Natural killer cell treated with Interleukin-12 subunit alpha and Interleukin-12 subunit beta and Interleukin-15 and Interleukin-18, amount 100 ng/mL, for 72 hours (primary cell): ENCODE measurements at places on chromosomes 3 and 15. TPM values are rescaled to one million over a fixed set of nuclear protein-coding genes. Genes with fewer than 3 reads are reported as not detected.
A peak's percentile ranks its signal among the peaks of the same experiment; 100 is the strongest.

- no peaks in the 10 kb centered on the region for H3K27me3 ChIP-seq
- no peak overlapping the region for H3K27ac ChIP-seq
- H3K4me1 ChIP-seq, result no peaks in the 10 kb centered on the region
- H3K4me3 ChIP-seq, result no peak overlapping the region
- H3K36me3 ChIP-seq, result peaks cover 6% of the 10 kb centered on the region
These were observed 307.5 kb downstream of the PYDC2 start for GRCh38 chr3:191768421-191768820.

DNA sequence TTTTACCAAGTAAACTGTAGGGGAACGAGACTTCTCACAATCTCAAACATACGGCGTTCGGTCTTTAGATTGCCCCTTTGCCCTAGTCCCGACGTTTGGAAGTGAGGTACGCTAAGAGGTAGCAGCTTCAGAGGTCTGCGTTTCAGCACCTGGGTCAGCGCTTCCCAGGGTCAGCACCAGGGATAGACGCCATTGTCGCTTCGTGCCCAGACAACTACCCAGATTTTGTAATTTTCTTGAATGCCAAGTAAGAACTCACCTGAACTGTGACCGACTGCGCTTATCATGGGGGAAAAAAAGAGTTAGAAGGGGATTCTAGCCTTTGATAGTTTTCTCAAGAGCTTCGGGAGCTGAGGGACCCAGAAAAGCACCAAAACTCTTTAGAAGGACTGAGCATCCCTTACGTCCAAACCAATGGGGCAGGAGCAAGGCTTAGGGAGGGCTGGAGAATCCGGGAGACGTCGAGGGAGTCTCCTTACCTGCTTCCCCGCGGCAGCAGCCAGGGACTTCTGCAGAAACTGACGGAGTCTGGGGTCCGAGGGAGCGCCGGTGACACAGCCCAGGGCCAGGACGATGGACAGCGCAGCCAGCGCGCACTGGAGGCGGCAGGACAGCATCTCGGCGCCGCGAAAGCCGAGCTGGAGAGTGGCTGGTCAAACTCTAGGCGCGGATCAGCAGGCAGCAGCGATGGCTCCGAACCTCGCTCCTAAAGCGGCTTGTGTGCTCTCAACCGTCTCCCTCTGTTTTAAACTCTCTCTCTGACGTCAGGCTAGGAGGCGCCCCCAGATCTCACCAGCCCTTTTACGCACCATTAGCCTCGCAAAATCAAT is at the start of gene SST:
Gene SST, minus strand, starts transcription at position 720 of the 830 bp plus-strand sequence. Its CDS starts 103 bp downstream, at position 617.
- DNase-seq, result no peak
- H3K4me3 ChIP-seq, result no peak within 1 kb of the TSS
- no peak within 1 kb of the TSS for H3K27ac ChIP-seq
- H3K36me3 ChIP-seq, result no peaks in the 10 kb centered on the region

- no peaks in the 10 kb centered on the region for H3K27me3 ChIP-seq
- peaks cover 10% of the 10 kb centered on the region for H3K36me3 ChIP-seq
- H3K27ac ChIP-seq, result peak overlapping the region; percentile 64
- no peak for DNase-seq
These were observed 18.3 kb upstream of the IL20RB start for GRCh38 chr3:136939489-136939888.

GRCh38 chr3:46471371-46471914 is 6.7 kb upstream of the LTF start:
- peaks cover 17% of the 10 kb centered on the region for H3K36me3 ChIP-seq
- no peak overlapping the region for H3K4me3 ChIP-seq
- no peak for DNase-seq
- no peak overlapping the region for H3K27ac ChIP-seq
- peaks cover 32% of the 10 kb centered on the region for H3K27me3 ChIP-seq

DNA sequence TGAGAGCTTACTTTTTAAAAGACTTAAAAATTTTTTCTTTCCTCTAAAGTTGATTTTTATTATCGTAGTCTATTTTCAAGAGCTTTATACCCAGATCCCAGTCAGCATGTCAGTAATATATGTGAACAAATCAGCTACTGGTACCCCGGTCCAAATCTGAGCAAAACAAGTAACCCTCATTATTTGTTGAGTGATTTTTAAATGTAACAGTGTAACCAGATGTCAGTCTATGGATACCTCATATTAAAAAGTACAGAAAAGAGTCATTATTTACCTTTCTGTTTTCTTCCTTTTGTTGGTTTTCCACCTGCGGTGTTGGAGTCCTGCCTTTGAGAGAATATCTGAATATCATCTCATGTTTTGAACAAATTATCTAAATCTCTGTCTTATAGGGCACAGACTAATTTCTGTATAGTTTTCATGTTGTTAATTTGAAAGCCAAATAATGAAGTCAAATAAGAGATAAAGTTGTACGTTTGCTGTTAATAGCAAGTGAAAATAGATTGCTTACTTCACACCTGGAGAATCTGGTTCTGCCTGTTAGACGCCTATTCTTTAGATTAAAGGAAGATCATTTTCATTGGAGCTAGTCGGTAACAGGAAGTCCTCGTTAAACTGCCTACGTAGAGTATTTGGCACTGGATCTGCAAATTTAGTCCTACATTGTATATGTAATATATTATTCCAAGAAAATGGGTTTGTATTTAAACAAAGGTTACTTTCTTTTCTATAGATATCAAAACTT is at the start of gene STX19:
Gene STX19, minus strand, starts transcription at position 505 of the 745 bp plus-strand sequence. CDS start 13,328 bp downstream, outside the sequence.
- no peaks in the 10 kb centered on the region for H3K4me1 ChIP-seq
- H3K27ac ChIP-seq, result no peak within 1 kb of the TSS
- H3K36me3 ChIP-seq, result peaks cover 5% of the 10 kb centered on the region
- H3K27me3 ChIP-seq, result no peaks in the 10 kb centered on the region

ARPIN gene
- not detected for total RNA-seq
